ENCODE measurements at places on chromosomes 12 and 14. TPM values are rescaled to one million over a fixed set of nuclear protein-coding genes. Genes with fewer than 3 reads are reported as not detected.

DNA sequence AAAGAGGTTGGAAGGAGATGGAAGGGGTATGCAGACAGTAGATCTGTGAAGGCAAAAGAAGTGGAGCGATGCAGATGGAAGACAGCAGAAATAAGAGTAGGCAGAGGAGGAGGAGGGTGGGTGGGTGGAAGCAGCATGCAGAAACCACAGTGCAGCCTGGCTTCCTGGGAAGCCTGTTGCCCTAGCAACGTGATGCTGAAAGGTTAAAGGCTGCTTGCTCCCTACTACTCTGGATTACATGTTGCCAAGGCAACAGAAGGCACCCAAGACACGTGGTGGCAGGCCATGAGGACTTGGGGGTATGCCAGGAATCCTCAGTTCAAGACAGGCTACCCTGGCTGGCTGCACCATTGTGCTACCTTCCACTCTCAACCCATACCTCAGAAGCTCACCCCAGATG lies 129.6 kb downstream of the GRIN2B start:
- no peak for DNase-seq

The TMEM253 gene
- total RNA-seq: not detected

The GPR84 gene
- 0.62 TPM for total RNA-seq

The HCAR2 gene
- total RNA-seq: not detected

DNA sequence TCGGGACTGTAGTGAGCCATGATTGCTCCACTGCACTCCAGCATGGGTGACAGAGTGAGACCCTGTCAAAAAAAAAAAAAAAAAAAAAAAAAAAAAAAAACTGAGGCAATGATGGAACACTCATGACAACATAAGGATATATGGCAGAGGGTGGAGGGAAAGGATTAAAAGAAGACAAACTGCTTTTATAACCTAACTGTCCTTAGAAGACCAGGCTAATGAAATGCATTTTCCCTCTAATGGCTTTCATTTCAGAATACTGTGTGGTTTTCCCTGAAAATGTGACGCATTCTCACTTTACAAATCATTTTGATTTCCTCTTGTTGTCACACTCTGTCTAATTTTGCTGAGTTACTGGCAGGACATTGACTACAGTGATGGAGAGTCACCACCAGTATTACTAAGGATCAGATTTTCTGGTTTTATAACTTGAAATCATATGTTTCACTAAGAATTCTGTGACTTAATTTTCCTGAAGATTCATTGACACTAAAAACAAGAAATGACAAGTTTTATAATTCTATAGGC lies 137.6 kb upstream of the SSTR1 start:
- DNase-seq: no peak

GRCh38 chr12:3262470-3262869 lies 185.3 kb downstream of the TSPAN9 start:
- DNase-seq: no peak

DNA sequence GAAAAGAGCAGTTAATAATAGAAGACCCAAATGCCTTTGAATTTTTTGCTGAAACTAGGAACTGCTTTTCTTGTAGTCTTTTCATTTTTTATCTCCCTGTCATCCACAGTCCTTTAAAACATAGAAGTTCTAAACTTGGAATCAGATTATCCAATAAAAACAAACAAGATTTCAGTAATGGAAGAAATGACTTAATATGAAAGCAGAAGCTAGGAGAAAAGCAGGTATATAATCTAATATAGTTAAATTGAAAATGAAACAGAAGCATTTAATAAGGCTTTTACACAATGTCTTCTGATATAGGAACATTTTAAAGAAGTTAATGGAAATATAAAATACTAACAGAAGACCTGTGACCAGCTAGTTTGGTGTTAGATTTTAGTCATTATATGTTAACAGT lies 26.5 kb downstream of the PPP1R12A start:
- DNase-seq: no peak

DNA sequence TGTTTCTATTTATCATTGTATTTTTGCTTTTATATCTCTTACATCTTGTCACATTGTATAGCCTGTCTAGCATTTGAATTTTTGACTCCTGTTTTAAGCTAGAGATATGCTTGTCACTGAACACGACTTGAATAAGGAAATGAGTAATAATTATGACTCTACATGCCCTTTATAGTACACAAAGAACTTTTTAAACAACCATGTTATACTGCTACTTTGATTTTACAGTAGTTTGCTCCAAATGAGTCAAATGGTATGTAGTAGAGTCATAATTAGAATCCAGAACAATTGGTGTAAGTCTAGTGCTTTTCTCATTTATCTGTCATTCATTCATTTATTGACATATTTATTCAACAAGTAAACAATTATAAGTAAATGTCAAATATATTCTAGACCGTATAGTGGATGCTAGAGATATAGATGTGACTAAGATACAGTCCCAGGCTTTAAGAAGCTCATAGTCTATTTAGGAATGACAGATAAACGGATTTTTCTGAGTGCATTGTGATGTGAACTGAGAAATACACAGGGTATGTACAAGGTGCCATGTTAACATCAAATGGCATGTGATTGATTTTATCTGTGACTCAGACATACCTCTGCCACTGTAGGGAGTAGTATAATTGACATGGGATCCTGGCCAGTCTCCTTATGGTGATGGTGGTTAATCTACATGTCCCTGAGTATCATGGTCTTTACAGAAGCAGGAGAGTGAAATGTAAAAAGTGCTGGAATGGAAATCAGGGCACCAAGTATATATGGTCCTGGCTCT lies 799.7 kb downstream of the DIO2 start:
- no peak for DNase-seq

The NINJ2 gene
- 1.9 TPM for total RNA-seq

DNA sequence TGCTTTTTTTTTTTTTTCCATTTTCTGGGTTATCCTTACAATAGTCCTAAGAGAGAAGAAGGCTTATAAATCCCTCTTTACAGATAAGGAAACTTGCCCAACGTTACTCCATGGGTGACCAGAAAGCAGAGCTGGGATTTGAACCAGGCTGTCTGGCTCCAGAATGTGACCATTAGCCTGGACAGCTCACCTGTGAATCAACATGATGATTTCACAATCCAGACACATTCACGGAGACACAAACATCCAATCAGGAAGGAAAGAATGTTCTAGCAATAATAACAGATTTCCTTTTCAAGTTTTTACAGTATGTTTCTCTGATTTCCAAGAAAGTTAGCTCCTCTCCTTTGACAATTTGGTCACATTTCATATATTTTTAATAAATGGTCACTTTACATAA lies 118.3 kb downstream of the GALC start:
- DNase-seq: no peak

- DNase-seq: no peak
Observed at GRCh38 chr12:107399046-107399445, 286.6 kb upstream of the PWP1 start.

DNA sequence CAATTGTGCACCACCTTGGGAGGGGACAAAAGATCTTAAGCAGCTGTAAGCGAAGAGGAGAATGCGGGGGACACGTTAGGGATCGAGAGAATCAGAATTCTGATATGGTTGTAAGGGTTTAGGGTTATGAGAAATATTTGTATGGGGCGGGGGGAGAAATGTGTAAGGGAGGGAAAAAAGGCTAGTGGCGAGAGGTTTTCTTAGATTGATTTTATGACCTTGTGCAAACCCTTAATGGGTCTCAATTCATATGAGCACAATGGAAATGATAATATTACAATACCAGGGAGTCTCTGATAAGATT lies 396 bp downstream of the NDUFA9 start:
- DNase-seq: no peak

The TPH2 gene
- total RNA-seq: not detected

DNA sequence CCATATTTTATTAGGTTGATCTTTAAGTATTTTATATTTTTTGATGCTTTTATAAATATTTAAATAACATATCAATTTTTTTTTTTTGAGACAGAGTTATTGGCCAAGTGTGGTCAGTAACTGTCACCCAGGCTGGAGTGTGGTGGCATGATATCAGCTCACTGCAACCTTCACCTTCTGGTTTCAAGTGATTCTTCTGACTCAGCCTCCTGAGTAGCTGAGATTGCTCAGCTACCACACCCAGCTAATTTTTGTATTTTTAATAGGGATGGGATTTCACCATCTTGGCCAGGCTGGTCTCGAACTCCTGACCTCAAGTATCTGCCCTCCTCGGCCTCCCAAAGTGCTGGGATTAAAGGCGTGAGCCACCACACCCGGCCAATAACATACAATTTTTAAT lies 71.1 kb downstream of the FUT8 start:
- no peak for DNase-seq

- no peak for DNase-seq
Observed at GRCh38 chr14:90451443-90451842, 54.6 kb downstream of the CALM1 start.

The XPOT gene
- total RNA-seq: 193 TPM

The DCN gene
- total RNA-seq: not detected

DNA sequence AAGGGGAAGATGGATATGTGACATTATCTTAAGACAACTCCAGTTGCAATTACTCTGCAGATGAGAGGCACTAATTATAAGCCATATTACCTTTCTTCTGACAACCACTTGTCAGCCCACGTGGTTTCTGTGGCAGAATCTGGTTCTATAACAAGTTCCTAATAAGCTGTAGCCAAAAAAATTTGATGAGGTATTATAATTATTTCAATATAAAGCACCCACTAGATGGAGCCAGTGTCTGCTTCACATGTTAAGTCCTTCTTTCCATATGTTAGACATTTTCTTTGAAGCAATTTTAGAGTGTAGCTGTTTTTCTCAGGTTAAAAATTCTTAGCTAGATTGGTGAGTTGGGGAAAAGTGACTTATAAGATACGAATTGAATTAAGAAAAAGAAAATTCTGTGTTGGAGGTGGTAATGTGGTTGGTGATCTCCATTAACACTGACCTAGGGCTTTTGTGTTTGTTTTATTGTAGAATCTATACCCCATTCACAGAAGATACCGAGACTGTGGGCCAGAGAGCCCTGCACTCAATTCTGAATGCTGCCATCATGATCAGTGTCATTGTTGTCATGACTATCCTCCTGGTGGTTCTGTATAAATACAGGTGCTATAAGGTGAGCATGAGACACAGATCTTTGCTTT lies 36.9 kb downstream of the PSEN1 start:
- no peak for DNase-seq

The POLE2 gene
- 37.2 TPM for total RNA-seq

DNA sequence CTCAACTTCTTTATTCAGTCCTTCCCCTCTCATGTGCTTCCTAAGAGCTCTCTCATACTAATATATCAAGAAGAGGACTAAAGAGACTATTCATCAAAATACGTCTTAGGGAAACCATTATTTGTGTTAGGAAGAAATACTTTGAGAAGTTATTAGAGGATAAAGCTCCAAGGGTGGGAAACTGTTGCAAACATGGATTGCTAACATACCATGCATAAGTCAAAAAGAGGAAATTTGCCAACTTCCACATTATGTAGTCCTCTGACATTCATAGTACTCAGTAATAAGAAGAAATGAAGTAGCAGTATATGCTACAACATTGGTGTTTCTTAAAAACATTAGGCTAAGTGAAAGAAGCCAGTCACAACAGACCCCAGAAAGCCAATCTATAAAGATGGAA lies 128.8 kb upstream of the CLEC14A start:
- DNase-seq: no peak

- DNase-seq: no peak
Observed at GRCh38 chr12:59700153-59700450, 104.3 kb downstream of the SLC16A7 start.

- DNase-seq: no peak
Observed at GRCh38 chr12:13788626-13789025, 192.8 kb downstream of the GRIN2B start.

GRCh38 chr12:69555461-69555860 lies 29.8 kb upstream of the CCT2 start:
- no peak for DNase-seq

DNA sequence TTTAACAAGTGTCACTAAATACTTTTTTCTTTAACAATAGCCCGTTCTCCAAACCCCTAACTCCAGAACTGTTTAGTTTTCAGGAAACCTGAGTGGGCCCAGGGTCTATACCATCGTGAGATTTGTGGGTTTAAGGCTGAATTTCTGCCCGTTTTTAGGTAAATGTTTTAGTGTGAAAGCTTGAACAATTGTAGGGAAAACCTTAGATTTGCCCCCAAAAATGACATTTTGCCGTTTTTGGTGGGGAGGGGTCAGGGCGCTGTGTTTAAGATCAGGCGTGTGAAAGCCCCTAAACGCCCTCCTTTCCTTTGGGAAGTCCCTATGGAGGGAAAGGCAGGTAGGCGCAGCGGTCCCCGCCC lies 320 bp upstream of the PRPF39 start:
- no peak for DNase-seq

DNA sequence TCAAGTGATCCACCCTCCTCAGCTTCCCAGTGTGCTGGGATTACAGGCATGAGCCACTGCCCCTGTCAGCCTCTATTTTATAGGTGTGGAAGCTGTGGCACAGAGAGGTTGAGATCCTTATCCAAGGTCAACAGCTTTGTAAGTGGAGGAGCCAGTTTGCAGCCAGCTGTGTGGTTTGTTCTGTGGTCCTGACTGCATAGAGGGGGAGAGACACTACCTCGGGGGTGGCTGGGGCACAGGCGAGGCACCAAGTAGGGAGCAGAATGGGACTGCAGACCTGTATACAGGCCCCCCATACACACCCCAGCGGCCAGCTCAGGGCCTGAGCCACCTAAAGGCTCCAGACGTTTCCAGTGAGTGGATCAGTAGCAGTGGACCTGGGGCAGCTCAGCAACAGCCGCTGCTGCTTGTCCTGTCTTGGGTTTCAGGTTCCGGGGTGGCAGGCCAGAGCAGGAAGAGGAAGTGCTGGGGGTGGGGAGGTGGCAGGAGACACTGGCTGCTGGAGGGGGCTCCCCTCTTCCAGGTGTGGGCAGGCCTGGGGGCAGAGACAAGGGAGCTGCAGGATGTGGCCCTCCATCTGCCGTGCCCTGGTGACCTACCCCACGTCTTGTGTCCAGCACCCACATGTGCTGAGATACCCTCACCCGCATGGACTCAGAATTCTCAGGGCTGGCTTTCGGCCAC lies 11.0 kb downstream of the ORAI1 start:
- peak; percentile 76 for DNase-seq

DNA sequence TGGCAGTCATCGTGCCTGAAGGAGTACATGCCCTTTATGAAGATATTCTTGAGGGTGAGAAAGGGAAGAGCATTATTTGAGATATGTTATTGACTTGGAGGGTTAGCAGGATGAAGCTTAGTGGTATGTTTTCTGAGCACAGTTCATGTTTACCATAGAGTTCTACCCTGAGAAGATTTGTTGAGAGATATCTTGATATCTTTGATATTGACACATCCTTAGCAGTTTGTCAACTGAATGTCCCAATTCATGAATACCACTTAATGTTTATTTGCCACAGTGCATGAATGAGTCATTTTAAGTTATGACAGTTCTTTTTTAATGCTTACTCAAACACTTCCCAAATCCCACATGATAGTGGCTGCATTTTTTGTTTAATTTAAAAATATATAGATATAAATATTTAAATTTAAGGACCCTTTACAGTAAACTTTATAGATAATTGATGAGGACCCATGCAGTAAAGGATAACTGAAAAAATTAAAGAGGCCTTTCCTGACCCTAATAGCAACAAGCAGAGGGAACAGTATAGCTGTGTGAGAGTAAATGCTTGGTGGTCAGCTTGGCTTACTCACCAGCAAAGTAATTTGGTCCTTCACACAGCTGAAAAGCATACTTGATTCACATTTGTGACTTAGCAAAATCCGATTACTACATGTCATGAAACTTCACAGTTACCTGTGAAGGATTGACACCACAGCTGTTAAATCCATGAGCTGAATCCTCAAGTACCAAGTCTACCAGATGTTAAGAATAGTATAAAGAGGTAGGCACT lies 25.8 kb downstream of the SLC39A9 start:
- DNase-seq: no peak

- DNase-seq: no peak
Observed at GRCh38 chr12:7349418-7349817, 45.5 kb downstream of the ACSM4 start.

- DNase-seq: no peak
Observed at GRCh38 chr14:91883753-91884152, 16.4 kb upstream of the TC2N start.

The C12orf54 gene
- total RNA-seq: not detected

The KCNA5 gene
- total RNA-seq: not detected

Data from activated naive CD8-positive, alpha-beta T cell treated with anti-CD3 and anti-CD28 coated beads for 36 hours (primary cell).